ENCODE measurements at places on chromosomes 2 and 18.

- DNase-seq = no peak
Observed at GRCh38 chr2:174195253-174195652, 53.1 kb downstream of the OLA1 start.

DNA sequence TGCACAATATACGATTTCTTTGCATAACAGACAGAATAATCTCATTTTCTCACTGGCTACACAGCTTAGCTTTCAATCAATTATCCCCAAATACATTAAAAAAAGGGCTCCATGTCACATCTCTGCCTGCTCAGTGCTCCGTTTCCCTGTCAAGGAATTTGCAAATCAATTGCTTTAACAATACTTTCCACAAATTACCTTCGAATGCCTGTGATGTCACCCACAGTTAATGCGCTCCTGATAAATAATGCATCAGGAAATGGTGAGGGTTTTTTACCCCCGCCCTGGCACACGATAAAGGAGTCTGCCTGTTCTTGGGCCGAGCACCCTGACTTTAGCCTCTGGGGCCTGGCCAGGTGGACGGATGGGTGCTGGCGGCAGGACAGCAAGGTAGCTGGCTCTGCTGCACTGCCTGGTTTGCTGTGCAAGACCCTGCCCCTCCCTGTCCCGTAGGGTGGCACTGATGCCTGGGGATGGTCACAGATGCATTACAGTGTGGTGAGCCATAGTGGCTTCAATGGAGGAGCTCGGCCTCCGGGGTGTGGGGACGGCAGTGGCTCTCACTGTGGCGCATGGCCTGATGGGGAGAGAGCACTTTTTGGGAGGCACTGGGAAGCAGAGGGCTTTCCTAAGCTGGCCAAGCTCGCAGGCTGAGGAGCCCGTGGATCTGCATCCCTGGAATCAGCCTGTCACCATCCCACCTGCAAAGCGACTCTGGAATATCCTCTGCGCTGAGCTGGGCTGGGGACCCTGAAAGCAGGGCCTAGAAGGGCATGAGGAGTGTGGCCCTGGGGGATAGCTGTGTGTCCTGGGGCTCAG is 88.3 kb upstream of the HS6ST1 start:
- DNase-seq = no peak

- no peak for DNase-seq
Observed at GRCh38 chr18:55351241-55351691, 236.7 kb downstream of the TCF4 start.

GRCh38 chr2:1750933-1751766 is 6.8 kb upstream of the PXDN start:
- DNase-seq = peak; percentile 58

GRCh38 chr2:3242747-3243369 is 134.8 kb downstream of the EIPR1 start:
- peak; percentile 44 for DNase-seq

Measured in GM13976 (cell line).